Activated naive CD4-positive, alpha-beta T cell treated with anti-CD3 and anti-CD28 coated beads, Interleukin-2, amount 50 U/mL, for 16 hours (primary cell): ENCODE measurements at places on chromosomes 7 and 10.
A peak's percentile ranks its signal among the peaks of the same experiment; 100 is the strongest.

DNA sequence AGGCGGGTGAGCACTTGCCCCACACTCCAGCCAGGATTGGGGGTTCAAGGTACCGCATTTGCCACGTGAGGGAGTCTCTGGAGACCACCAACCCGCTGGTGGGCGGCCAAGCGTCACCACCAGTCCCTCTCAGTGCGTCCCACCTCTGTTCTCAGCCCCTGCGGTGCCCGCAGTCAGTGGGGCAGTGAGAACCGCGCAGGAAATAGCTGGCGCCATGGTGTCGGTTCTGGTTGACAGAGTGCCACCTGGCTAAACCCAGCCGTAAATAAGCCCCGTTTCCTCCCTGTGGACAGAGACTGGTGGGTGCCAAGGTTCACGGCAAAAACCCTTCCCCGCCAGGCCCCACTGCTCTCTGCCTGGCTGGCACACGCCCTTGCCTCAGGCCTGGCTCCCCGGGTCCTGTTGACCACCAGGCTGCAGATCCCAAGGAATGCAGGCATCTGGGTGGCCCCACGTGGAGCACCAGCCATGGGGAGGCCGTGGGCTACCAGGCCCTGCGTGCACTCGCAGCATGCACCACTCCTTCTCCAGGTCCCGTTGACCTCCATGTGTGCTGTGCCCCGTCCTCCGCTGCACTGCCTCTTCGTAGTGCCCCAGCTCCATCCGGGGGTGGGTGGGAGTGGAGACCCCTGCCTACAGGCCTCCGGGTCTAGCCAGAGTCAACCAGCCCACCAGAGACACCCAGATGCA, 140.0 kb downstream of the LHPP start:
- no peak for DNase-seq

DNA sequence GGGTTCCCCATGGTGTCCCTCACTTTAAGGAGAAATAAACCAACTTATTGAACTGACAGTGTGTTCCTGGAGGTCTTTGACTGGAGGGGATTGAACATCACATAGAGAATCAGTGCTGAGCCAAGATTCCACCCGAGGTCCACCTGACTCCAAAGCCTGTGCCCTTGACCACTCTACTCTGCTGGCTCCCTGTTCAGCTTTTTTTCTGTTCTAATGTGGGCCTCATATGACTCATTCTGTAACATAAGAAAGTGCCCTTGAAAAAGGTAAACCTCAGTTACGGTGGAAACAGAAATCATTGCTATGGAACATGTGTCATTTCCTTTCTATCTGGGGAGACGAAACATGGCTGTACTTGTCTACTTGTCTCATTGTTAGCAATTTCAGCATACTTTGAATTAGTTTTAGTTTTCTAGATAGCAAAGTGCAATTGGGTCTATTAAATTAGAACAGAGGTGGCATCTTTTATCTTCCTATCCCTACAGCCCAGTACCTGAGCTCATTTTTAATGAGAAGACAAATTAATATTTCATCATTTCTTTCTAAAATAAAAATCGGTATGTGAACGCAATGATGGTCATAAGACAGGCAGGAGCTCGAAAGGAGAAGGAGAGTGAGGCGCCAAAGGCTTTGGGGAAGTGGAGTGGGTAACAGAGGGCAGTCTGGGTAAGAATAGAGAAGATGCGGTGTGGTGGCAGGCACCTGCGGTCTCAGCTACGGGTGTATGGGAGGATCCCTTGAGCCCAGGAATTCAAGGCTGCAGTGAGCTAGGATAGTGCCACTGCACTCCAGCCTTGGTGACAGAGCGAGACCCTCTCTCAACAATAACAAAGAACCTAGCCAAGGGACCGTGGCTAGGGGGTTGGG, 1.5 kb downstream of the GSDME start:
- DNase-seq: no peak

DNA sequence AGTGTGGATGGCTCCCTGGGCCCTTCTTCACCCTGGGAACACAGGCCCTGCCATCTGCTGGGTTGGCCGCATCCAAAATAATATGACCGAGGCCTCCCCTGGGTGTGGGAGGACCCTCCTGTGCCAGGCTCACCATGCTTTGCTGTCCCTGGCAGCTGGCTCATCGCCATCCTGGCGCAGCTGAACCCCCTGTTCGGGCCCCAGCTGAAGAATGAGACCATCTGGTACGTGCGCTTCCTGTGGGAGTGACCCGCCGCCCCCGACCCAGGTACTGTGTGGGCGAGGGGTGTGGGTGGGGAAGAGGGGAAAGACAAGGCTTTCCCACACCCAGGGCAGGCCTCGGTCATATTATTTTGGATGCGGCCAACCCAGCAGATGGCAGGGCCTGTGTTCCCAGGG, 4.8 kb downstream of the ATP6V0E2 start:
- DNase-seq: no peak

DNA sequence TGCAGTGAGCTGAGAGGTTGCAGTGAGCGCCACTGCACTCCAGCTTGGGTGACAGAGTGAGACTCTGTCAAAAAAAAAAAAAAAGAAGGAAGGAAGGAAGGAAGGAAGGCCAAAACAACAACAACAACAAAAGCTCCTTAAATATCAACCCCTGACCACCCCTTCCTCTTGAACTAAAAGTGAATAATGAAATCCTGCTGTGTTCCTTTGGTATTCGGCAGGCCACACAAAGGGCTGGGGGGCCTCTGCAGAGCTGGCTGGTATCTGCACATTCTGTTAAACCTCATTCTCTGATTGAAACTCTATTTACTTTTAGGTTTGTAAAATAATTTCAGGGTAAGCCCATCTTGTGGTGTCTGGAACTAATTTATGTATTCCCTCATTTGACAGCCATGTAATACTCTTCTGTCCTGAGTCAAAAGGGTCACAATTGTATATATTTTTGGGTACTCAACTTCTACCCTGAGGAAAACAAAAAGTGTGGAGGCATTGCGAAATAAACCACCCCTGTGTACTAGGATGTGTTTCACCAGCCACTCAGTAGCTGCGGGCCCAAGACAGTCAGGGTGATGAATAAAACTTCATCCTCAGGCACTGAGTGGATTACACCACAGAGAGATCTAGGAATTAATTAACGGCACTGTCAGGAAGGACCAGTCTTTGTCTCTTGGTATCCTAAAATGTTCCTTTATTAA, 446.4 kb upstream of the PFKP start:
- DNase-seq: no peak

- no peak for DNase-seq
Measured at GRCh38 chr7:106111655-106112117, 426 bp downstream of the SYPL1 start.

GRCh38 chr10:14016931-14017333, 313.8 kb downstream of the FRMD4A start:
- DNase-seq: no peak

- no peak for DNase-seq
Measured at GRCh38 chr10:100571084-100571856, 35.5 kb downstream of the HIF1AN start.

GRCh38 chr10:102504179-102504975, 605 bp downstream of the SUFU start:
- peak; percentile 42 for DNase-seq

GRCh38 chr10:97267671-97268070, 24.8 kb downstream of the ARHGAP19 start:
- no peak for DNase-seq

- DNase-seq: no peak
Measured at GRCh38 chr10:5043716-5044115, 40.1 kb upstream of the AKR1C2 start.

GRCh38 chr10:80684259-80684658, 146.6 kb downstream of the SH2D4B start:
- DNase-seq: no peak

DNA sequence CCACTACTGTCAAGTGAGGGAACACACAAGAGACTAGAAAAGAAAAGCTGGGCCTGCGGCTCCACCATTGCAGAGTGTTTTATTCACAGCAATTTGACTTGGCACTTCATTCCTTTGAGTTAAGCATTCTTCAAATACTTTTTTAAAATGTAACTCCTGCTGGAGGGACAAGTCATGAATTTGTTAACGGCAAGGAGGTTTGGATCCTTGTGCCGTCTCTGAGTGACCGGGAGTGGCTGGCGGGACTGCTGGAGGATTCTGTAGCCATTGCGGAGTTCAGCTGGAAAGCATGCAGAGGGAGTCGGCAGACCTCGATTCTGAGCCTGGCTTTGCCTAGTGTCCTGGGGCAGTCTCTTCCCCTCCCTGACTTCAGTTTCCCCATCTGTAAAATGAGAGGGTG, 9.8 kb downstream of the HSPA12A start:
- DNase-seq: no peak

- DNase-seq: no peak
Measured at GRCh38 chr7:2833083-2833910, 10.8 kb downstream of the GNA12 start.

DNA sequence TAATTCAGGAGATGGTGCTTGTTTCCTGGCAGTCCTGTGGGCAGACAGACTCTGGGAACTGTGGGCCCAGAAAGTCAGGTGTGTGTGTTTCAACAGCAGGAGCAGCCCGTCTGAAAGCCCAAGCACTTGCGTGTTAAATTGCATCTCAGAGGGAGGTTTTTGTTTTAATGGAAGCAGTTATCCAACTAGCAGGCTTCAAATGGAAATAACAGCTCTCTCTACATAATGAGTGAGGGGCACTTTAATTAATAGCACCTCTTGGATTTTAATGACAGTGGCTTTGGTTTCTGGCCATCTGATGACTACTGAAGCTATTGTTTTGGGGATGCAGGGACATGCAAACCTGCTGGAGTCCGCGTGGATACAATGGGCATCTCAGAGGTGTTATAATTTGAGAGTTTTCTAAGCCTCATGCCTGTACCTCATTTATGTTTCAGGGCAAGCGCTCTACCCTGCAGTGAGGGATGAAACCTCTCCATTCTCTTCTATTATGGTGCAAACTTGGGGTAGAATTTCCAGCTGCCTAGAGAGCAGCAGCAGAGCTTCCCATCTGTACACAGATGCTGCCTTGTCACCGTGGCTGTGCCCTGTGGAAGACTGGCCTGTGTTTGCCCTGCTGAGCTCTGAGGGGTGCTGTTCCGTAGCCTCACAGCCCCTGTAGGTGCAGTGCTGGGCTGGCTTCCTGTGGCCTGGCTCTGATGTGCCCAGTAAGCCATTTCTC, 206.6 kb upstream of the GPR26 start:
- DNase-seq: no peak

- DNase-seq: no peak
Measured at GRCh38 chr7:4271716-4272015, 410.4 kb upstream of the FOXK1 start.

- DNase-seq: no peak
Measured at GRCh38 chr10:75091146-75091545, 20.3 kb upstream of the SAMD8 start.

GRCh38 chr10:4656576-4657194, 169.3 kb upstream of the AKR1E2 start:
- peak; percentile 42 for DNase-seq

GRCh38 chr7:34673066-34673465, 15.0 kb downstream of the NPSR1 start:
- DNase-seq: no peak

DNA sequence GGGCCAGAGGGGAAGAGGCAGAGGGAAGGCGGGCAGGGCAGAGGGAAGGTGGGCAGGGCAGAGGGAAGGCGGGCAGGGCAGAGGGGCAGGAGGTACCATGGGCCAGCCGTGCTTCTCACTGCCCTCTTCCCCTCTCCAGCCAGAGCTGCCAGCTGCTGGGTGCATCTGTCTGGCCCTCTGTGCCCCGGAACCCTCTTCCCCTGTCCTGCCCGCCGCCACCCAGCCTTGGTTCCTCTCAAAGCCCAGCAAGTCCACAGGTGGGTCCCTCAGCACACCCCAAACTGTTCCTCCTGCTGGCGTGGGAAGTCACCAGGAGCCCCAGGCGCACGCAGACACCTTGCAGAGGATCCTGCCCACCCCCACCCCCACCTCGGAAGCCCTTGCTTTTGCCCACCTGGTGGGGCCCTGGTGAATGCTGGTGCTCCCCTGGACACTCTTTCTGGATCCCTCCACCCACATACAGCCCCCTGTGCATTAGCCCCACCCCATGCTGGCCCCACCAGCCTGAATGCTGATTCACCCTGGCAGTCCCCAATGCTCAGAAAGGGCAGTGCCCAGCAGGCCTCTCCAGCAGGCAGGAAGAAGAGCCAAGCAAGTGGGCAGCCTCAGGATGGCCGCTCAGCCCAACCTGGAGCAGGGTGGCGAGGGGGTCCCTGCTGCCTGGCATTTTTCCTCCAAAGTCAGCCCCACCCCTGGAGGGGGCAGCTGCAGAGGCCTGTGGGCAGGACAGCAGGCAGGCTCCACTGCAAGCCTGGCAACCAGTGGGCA, 1.9 kb upstream of the PWWP2B start:
- no peak for DNase-seq

- DNase-seq: no peak
Measured at GRCh38 chr10:131475803-131476202, 164.3 kb upstream of the TCERG1L start.

DNA sequence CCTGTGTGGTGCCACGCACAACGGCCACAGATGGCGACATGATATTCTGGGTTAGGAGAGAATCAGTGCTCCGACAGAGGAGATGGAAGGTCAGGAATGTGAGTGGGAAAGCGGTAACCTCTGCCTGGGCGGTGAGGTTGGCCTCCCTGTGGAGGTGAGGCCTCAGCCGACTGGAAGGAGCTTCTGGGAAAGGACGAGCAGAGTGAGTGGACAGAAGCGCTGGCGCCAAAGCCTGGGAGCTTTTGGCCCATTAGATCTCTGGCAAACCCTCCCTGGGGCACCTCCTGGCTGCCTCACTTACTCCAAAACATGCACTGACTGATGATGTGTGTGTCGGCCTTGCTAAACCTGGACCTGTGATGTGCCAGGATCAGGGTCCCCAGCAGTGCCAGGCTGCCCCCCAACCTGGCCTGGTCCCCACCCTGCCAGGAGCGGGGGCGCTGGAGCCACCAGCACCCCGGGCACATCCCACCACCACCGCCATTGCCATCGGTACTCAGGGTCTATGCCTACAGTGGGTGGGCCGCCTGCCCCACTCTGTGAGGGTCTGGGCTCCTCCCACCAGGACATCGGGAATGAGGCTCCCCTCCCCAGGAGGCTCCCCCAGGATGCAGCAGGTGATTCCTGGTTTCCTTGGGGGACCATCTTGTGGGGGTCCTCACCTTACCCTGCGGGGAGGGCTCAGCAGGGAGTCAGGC, 51.0 kb downstream of the RASGEF1A start:
- no peak for DNase-seq

- DNase-seq: no peak
Measured at GRCh38 chr10:13961097-13961496, 369.6 kb downstream of the FRMD4A start.
